ENCODE measurements at places on chromosomes 7 and 10.

DNA sequence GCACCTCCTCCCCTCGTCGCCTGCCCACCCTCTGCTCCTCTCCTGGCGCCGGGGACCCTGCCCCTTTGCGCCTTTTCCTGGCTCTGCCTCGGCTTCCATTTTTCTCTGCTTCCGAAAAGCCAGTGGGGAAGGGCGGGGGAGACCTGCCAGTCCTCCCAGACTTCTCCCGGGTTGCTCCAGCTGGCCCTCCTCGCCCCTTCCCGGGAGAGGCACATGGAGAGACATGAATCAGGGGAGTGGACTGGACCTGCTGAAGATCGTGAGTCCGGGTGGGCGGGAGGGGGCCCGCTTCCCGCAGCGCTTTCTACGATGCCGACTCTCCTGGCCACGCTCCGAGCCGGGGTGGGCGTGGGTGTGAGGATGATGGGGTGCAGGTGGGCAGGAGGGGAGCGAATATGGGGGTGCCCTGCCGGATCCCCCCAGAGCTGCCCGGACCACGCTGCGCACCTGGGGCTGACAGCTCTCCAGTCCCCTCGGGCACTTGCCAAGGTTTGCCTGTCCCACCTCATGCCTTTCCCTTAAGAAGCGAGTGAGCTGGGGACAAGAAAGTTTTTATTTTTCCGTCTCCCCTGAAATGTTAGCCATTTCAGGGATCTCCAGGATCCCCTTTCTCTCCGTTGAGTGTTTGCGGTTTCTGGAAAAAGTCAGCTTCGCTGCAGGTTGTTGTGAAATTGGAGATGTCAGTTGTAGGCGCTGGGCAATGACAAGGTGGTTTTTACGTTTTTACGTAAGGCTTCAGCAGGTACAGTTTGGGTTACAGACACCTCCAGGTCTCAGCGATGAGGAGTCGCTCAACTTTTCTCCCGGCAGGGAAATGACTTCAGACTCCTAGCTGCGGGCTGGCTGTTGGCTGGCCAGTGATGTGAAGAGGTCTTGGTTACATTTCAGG, 977 bp downstream of the CACNB2 start:
- no peak for DNase-seq

- no peak for DNase-seq
Measured at GRCh38 chr7:77321300-77321699, 94.8 kb downstream of the GSAP start.

DNA sequence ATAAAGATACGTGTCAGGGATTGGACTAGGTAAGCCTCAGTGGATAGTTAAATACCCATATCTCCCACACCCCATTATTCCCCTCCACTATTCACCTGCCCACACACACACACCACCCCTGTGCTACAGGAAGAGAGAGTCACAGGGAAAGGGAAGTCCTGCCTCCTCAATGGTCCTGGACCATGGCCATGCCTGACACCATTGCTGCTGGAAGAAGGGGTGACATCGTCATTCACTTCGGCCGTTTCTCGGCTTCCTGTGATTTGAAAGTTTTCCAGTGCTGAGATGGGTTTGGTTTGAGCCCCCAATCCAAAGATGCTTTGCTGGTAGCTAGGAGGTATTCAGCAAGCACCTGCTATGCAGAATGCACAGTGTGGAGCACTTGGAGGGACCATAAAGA, 18.5 kb downstream of the PRKAG2 start:
- DNase-seq: no peak

GRCh38 chr10:47020471-47020870, 109.2 kb downstream of the PTPN20 start:
- no peak for DNase-seq

DNA sequence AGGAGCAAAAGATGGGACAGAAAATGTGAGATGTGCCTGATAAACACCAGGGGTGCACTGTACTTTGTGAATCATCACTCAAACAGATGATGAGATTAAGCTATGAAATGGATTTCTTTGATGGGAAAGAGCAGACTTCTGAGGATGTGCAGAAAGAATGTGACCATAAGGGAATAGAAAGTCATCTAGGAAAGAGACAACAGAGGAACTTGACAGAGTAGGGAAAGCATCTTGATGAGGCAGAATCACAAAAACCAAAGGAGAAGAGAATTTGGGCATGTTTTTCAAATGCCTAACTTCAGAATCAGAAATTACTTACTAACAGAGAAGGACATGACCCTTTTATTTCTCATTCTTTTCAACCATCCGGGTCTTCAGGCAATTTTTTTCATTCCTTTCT, 82.4 kb upstream of the LRRTM3 start:
- DNase-seq: no peak

GRCh38 chr10:48607356-48608278, 2.7 kb upstream of the ARHGAP22 start:
- DNase-seq: no peak

DNA sequence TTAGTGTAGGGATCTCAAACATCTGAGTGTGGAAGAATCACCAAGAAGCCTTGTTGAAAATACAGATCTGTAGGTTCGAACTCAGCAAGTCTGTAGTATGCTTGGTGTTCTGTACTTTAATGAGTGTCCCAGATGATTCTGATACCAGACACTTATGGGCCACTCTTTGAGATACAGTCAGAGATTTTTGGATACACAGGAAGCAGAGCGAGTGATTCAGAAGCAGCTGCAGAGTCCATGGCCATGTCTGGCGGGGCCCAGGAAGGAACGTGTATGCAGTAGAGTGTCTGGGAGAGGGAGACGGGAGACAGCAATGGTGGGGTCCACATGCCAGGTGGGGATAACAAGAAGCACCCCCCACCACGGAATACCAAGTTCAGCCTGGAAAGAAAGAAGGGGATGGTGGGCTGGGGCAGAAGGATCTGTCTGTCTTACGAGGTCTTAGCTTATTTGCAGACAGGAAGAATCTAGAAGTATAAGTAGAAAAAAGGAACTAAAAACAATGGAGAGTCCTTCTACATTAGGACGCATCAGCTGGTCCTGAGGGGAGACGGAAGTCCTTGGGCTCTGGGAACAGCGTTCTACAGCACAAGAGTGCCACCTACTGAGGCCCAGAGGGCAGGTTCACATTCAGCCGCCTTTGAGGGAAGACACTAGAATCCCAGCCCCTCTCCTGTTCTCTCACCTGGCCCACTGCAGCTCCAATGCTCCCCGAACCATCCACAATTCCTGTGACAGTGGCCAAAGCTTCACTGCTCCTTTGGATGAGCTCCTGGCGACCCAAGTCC, 55.4 kb downstream of the SLC37A3 start:
- no peak for DNase-seq

GRCh38 chr10:76297358-76297757, 865.9 kb downstream of the LRMDA start:
- DNase-seq: no peak
